Right ventricle myocardium superior (tissue), 1 donor: ENCODE measurements at places on chromosomes 16 and 17. TPM values are rescaled to one million over a fixed set of nuclear protein-coding genes. Genes with fewer than 3 reads are reported as not detected.
A peak's percentile ranks its signal among the peaks of the same experiment; 100 is the strongest.

DNA sequence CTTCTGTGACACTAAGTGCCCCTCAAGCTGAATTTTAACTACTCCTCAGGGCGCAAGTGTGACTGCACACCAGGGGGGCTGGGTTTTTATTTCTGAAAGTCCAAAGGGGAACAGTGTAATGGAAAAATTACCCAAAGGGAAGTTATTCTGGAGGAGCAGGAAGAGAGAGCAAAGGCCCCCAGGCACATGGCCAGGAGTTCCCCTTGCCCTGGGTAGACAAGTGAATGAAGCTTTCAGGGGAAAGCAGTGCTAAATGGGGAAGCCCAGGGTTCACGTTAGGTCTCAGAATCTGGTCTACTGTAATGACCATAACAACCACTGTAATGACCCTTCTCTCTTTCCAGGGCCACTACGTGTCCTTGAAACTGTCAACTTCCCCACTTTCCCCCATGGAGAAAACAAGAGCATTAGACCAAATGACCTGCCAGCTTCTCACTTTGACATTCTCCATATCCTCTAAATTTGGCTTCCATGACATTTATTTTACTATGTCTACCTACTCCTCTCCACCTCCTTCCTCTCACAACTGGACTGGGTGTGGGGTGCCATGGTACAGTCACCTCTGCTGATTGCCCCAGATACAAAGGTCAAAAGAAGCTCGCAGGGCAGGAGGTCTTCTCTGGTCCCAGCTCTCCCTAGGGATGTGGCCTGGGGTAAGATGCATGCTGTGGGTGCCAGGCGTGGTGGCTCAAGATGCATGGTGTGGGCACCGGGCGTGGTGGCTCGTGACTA is 34.1 kb upstream of the MMP2 start:
- DNase-seq: peak; percentile 74

GRCh38 chr17:5592382-5592781 is 8.1 kb upstream of the NLRP1 start:
- DNase-seq: no peak

DNA sequence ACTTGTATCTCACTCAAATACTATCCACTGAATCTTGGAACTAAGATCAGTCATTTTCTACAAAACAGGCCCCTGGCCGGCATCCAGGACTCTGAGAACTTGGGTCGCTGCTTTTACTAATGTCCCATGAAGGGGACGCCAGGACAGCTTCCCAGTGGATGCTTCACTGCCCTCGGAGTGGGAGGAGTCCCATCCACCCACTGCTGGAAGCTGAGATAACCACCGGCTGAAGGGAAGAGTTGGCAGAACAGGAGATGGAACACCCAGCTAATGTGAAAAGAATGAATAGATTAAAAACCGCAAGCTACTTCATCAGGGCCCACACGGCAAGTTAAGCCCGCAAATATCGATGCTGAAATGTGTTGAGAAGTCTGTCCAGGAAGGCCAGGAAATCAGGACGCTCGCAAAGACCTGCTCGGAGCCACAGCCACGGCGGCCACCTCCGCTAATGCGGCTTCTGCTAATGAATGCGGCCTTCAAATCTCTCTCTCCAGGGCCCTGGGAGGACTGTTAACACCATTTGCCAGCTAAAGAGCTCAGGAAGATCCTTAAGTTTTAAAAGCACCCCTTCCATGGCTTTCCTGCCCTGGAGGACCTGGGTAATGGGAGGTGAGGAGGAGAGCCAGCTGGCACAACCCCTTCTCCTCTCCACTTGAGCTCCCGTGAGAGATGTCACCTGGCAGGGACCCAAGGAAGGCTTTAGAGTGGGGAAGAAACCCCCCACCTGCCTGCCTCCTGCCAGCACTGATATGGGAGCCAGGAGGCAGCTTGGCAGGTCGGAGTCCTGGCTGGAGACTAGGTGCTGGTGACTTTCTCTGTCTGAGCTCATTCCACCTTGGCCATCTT is 226.6 kb upstream of the RPL38 start:
- DNase-seq: no peak

DNA sequence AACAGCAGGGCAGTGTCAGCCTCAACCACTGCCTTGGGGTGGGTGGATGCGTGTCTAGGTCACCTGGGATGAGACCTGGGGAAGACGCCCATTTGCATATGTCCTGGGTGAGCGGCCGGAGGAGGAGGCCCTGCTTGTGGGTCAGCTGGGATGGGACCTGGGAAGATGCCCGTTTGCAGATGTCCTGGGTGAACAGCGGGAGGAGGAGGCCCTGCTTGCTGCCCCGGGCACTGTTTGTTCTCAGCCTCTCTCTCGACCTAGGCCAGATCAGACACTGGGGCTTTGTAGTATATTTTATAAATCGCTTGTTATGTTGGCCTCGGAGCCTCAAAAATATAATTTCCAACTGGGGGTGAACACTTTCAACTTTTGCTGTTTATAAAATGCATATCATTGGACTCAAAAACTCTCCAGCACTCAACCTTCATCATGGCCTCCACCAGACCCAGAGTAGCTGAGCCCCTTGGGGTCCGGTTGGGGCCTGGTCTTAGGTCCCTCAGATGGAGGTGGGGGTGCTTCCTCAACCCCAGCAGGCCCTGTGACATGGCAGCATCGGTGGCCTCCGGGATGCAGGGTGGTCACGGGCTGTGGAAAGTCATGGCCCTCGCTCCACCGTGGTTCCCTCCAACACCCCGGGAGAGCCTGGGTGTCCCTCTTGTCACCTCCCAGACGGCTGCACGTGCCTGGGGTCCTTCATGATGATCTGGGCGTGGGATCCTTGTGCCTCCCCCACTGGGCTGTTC is 17.3 kb downstream of the DBNDD1 start:
- no peak for DNase-seq

IRX3 gene
- 42.4 TPM for total RNA-seq

DNA sequence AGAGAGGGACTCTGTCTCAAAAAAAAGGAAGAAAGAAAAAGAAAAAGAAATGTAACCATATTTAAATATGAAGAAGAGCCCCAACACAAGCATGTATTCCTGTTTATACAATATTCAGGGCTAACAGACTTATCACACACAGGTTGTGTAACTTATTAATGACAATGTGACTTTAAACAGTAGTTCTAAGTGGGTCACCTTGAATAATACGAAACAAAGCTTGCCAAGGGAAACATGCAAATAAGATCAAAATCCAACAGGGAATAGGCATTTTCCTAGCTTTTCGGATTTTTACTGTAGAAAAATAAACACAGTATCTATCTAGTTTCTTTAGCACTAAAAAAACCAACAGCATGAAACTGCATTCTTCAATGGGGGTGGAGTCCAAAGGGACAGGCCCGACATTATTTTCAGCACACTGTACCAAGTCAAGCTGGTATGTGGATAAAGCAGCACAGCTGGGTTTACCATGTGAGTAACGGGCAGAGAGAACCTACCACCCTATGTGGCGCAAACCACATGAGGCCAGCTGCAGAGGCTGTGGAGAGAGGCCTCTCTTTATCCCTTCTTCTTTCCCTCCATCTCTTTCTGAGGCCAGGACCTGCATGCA is 45.3 kb downstream of the TOM1L2 start:
- no peak for DNase-seq

DNA sequence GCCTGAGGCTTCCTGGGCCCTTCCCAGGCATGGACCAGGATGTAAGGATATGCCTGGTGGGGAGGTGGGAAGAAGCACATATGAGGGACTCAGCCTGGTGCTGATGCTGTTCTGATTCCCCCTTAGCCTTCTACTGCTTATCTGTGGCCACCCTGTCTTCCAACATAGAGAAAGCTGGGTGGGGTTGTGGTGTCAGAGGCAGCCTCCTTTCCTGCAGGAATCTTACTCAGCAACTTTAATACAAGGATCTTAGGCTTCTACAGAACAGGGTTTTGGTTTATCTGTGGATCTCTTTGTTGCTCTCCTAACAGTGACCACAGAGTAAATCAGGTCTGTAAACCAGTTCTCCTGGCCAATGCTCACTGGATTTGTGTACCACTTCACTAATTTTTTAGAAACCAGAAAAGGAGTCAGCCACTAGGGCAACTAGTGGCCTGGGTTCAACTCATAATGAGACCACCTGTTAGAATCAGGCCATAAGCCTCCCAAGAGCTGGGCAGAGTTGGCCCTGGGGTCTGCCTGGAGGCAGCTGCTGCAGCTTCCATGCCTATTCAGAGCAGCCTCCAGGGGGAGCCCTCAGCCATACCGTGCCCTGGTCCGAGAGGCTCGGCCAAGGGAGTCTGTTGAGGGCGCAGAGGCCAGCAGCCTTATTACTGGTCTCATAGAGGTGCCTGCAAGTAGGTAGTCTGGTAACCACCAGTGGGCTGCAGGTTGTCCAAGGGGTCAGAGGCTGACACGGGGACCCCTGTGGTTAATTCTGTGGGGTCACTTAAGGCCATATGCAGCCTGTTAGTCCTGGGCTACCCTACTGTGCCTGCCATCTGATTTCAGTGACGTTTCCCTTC is 7.1 kb downstream of the HAS3 start:
- peak; percentile 65 for DNase-seq

- no peak for DNase-seq
Observed at GRCh38 chr16:20889625-20890275, 10.4 kb downstream of the DCUN1D3 start.

DNA sequence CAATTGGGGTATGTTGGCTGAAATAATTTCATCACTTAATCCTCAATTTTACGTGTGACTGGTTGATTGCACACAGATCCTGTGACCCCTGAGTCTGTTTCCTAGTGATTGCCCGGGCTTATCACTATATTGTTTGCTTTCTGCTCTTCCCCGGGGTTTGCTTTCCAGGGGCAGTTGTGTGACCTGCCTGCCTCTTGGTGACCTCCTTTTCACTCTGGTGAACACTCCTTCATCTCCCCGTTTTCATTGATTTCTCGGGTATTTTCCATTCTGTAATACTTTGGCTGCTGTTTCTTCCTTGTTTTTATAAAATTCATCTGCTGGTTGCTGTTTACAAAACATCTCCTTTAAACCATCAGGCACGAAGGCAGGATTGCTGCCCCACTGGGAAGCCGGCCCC is 36.0 kb downstream of the NTN1 start:
- no peak for DNase-seq

GRCh38 chr17:62715882-62716390 is 88.5 kb downstream of the MRC2 start:
- no peak for DNase-seq

HOXB2 gene
- 2.7 TPM for total RNA-seq

RARA gene
- 15.8 TPM for total RNA-seq

SLC5A10 gene
- total RNA-seq: not detected

DNA sequence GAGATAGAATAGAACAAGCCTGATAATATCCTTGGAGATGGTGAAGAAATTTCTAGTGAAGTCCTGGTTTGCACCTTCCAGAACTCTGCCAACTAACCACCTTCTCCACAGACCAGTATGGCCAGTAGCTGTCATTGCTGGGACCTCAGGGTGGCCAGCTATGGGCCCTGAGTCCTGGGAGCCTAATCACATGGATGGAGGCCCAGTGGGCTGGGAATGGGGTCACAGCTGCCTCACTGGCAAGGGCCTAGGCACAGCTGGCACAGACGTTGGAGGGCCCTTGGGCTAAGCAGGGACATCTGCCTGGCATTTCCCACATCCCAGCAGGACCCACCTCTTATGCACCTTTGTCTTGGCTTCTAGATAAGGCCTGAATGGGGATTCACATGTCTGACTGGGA is 7.6 kb upstream of the WNT3 start:
- peak; percentile 33 for DNase-seq

GRCh38 chr16:89981414-89981813 is 32.9 kb downstream of the DEF8 start:
- no peak for DNase-seq

RTN4RL1 gene
- 3.4 TPM for total RNA-seq

- DNase-seq: no peak
Observed at GRCh38 chr17:8855477-8856204, 11.8 kb downstream of the PIK3R6 start.

RAB34 gene
- 14.5 TPM for total RNA-seq

- DNase-seq: peak; percentile 46
Observed at GRCh38 chr17:15920758-15921239, 24.1 kb upstream of the ADORA2B start.

DNA sequence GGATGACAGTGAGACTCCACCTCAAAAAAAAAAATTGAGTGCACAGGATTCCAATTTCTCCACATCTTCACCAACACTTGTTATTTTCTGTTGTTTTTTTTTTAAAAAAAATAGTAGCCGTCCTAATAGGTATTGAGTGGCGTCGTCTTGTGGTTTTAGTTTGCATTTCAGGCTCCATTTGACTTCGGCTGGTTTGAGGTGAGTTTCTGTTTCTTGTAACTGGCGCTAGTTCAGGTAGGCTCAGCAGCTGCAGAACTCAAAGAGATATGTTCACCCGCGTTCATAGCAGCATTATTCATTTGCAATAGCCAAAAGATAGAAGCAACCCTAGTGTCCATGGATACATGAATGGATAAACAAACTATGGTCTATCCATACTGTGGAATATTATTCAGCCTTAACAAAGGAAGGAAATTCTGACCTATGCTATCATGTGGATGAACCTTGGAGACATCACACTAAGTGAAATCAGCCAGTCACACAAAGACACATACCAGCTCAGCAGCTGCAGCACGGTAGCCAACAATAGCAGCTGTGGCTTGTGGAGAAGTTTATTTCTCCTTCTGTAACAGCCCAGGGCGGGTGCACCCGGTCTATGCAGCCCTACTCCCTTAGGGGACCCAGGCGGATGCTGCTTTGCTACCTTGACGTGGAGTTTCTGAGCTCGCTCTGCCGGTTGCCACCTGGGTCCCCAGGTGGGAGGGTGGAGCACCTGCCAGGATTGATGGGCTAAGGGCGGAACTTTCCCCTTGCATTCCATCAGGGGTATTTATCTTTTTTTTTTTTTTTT is 44.9 kb downstream of the TMEM235 start:
- no peak for DNase-seq

GRCh38 chr16:13962232-13962631 is 42.3 kb downstream of the ERCC4 start:
- DNase-seq: no peak

NPIPA5 gene
- total RNA-seq: 5.2 TPM

TBC1D3E gene
- not detected for total RNA-seq
